ENCODE measurements at places on chromosomes 4 and X.

DNA sequence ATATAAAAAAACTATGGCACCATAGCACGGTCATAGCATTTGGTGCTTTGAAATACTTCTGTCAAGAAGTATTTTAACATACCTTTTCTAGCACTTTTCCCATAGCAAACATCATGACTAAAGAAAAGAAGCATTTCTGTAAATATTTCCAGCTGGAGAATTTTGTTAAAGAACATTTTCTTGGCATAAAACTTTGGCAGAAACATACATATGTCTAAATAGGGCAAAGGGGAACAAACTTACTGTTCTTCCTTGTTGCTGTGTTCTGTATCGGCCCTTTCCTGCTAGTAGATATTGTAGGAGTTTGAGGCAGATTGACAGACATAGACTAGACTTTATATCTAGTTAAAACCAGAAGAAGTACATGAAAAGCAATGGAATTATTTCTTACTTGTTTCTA, 2368.5 kb downstream of the PCDH7 start:
- DNase-seq = no peak

GRCh38 chrX:45760187-45760742, 559.6 kb upstream of the DIPK2B start:
- DNase-seq = no peak

GRCh38 chr4:71533121-71533520, 194.3 kb downstream of the SLC4A4 start:
- no peak for DNase-seq

DNA sequence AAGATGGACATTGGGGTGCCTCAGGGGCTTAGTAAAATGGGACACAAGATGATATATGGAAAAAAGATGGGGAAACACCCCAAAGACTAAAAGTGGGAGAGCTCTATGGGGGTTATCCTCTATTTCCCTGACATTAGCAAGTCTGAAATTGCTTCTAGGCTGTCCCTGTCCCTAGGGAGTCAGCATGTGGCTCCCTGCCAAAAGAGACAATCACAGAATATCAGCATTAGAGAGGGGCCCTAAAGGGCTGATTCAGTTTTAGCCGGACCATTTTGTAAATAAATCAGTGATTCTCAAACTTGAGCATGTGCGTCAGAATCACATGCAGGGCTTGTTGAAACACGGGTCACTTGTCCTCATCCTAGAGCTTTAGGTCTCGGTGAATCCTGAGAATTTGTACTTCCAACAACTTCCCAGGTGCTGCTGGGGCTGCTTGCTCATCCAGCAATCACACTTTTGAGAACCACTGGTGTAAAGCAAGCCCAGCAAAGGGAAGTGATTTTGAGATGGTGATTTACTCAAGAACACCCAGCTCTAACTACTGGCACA, 165.3 kb upstream of the DGKK start:
- DNase-seq = no peak

DNA sequence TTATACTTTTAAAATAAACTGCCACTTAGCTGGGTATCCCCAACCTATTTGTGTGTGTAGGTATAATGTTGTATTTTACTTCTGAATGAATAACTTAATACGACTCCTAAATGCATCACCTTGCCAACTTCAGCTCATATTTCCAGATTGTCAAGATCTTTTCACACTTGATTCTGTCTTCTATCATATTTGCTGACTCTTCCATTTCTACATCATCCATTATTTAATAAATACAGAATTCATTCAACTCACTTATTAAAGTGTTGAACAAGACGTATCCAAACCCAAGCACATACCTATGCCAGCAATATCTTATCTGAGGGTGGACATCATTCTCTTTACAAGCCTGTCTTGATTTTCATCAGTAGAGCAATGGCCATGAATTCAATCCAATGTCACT, 91.2 kb upstream of the FAM47C start:
- no peak for DNase-seq

DNA sequence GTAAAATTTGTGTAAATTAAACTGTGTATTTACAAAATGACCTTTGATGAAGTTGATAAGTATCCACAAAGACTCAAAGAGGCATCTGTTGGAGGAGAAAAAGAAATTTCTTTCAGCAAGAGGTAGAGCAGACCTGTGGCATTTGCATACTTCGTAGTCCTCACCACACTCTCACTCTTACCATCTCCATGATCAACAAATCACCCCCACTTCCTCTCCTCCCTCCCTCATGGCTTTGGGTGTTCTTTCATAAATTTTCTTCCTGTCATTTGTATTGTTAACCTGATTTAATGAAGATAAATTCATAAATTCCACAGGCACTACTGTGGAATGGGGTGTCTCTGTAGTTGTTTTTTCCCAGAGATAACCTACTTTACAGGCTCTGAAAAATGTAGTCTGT, 366.5 kb downstream of the ZNF674 start:
- DNase-seq = no peak

DNA sequence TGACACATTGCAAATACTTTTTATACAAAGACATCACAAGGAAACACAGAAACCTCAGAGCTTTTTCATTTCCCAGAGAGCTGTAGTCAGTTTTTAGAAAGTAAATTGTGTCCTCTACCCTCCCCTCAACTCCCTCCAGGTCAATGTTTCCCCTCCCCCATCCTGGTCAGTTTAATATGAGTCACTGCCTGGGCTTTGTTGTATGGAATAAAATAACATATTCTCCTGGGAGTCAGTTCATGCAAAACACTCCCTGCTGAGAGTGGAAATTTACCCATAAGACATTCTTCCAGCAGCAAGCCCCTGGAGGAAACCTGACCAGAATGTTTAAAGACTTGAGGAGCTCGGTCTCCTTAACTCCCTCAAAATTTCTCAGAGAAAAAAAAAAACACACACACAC, 270.1 kb upstream of the LDB2 start:
- DNase-seq = no peak

DNA sequence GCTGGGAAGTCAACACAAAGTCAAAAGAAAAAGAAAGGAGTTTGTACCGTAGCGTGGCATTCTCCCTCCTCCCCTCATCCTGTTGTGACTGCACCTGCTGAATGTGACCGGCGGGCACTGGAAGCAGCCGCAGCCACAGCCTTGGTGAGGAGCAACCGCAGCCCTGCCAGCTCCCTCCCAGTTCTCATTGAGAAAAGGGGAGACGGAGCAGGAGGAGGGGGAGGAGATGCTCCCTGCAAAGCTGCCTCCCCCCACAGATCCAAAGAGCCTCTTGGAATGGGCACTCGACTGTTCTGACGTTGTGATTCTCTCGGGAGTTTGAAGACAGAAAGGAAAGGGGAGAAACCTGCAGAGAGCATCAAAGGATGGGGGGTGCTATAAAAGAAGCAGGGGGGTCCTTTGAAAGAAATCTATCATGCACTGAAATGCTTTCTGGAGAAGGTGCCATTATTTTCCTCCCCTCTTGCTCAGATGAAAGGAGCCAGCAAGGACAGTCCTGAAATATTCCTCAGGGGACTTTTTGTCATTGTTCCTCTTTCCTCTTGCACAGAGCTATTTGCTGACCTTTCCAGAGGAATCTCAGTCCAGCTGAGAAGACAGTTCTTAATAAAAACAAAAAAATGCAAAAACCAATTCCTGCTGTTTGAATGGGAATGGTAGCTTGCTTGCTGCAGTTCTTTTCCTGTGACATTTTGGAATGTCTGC, 429.7 kb downstream of the MAPK10 start:
- DNase-seq = no peak

- no peak for DNase-seq
Observed at GRCh38 chr4:86174506-86174905, 185.3 kb downstream of the MAPK10 start.

DNA sequence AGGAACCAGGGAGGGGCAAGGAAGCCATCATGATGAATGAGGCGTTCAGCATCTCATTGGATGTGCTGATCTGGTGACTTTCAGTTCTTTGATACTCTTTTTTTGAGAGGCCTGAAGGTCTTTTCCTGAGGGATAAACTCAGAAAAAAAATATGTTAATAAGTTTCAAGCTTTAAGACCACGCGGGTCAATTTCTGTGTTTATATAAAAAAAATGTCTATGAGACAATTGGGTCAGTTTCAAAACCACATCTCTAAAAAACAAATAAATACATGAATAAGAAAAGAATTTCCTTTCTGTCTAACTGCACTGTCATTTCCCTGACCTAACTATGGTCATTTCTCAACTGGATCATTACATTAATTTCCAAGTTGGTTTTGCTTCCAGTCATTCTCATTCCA, 62.6 kb downstream of the TRIML1 start:
- DNase-seq = no peak

GRCh38 chr4:59525885-59526284, 1674.2 kb upstream of the ADGRL3 start:
- DNase-seq = no peak

GRCh38 chrX:53055244-53055849, 6.8 kb downstream of the GPR173 start:
- DNase-seq = no peak

DNA sequence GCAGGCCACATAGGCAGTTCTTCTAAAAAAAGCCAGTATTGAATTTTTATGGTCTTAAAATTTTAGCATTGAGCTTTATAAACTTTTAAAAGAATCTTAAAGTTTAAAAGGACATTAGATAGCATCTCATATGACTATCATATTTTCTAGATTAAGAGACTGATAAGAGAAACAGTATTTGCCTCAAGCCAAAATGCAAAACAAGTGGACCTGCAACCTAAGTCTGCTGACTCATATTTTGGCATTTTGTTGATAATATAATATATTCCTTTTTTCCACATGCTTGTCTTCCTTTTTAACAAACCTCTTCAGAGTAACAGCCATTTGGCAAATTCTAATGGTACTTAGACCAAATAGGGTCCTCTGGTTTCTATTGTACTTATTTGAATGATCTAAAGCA, 328.5 kb upstream of the GALNTL6 start:
- DNase-seq = no peak

GRCh38 chr4:1490654-1491327, 84.5 kb upstream of the NKX1-1 start:
- no peak for DNase-seq

DNA sequence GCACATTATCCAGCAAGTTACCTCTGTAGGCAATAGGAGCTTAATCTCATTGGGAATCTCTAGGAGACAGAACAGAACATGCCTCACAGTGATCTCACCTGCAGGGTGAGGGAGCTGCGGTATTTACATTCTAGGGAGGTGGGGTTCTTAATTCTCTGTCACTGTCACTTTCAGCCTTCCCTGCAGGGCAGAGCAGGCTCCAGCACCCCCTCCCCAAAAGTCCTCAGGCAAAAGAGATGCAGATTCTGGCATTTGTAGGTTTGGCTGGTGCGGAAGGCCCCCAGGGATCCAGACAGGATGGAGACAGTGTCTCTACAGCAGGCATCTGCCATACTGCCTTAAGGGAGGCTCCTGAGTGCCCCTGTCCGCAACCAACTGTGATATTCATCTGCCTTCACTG, 166.4 kb upstream of the ATP6AP2 start:
- no peak for DNase-seq

GRCh38 chr4:85086721-85087120, 120.2 kb upstream of the WDFY3 start:
- DNase-seq = no peak

DNA sequence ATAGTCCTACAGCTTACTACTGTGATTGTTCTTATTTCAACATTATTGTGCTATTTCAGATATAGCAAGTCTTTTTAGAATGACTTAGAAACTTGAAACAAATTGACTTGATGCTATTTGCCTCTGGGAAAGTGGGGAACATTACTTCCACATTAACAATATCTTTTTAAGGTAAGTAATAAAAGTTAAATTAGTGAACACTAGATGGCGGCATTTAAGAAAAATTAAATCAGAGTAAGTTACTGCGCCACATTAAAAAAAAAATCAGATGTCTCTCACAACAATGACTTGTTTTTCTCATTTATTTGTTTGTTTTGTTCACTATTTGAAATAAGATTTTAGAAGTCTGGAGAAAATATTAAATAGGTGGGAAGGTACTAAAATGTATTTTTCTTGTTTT, 1026.9 kb upstream of the SLIT2 start:
- no peak for DNase-seq

GRCh38 chr4:17197070-17197469, 298.6 kb upstream of the LDB2 start:
- DNase-seq = no peak

GRCh38 chr4:161247831-161248230, 916.0 kb downstream of the FSTL5 start:
- no peak for DNase-seq

GRCh38 chrX:53930515-53931380, 113.5 kb downstream of the PHF8 start:
- no peak for DNase-seq

GRCh38 chr4:184896868-184897715, 71.3 kb upstream of the ACSL1 start:
- no peak for DNase-seq
